ENCODE measurements at places on chromosomes 2 and 18.

GRCh38 chr18:45353530-45353929 is 261.7 kb upstream of the SLC14A2 start:
- no peak for DNase-seq

- DNase-seq: peak; percentile 28
These were observed 13.1 kb downstream of the XIRP2 start for GRCh38 chr2:166901336-166901735.

DNA sequence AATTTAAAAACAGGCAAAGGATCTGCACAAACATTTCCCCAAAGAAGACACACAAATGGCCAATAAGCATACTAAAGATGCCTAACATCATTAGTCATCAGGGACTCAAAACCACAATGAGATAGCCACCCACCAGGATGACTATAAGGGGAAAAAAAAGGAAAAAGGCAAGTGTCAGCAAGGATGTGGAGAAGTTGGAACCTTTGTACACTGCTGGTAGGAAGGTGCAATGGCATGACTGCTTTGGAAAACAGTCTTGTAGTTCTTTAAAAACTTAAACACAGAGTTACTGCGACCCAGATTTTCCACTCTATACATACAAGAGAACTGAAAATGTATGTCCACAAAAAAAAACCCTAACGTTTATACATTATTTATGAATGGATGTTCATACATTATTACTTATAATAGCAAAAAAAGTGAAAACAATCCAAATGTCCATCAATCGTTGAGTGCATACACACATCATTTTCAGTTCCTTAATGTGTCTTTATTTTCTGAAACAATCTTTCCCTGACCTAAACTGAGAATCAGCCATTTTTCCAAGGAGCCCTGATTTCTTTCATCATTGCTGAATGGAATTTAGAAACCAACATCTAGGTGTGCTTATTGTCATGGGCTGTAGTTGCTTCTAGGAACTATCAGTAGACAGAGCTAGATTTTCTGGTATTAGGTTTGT is 64.7 kb upstream of the TLK1 start:
- no peak for DNase-seq

- no peak for DNase-seq
These were observed 33.8 kb upstream of the HNRNPA3 start for GRCh38 chr2:177178797-177179196.

DNA sequence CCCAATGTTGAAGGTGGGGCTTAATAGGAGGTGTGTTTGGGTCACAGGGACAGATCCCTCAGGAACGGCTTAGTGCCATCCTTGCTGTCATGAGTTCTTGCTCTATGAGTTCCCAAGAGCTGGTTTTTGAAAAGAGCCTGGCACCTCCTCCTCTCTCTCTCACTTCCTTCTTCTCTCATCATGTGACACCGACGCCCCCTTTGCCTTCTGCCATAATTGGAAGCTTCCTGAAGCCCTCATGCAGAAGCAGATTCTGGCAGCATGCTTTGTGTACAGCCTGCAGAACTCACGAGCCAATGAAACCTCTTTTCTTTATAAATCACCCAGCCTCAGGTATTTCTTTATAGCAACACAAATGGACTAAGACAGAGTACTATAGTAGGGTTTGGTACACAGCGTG is 100.4 kb upstream of the SH3BP4 start:
- DNase-seq: no peak

GRCh38 chr18:63298400-63299365 is 20.9 kb downstream of the BCL2 start:
- no peak for DNase-seq

- no peak for DNase-seq
These were observed 8.8 kb downstream of the ATIC start for GRCh38 chr2:215320679-215321078.

DNA sequence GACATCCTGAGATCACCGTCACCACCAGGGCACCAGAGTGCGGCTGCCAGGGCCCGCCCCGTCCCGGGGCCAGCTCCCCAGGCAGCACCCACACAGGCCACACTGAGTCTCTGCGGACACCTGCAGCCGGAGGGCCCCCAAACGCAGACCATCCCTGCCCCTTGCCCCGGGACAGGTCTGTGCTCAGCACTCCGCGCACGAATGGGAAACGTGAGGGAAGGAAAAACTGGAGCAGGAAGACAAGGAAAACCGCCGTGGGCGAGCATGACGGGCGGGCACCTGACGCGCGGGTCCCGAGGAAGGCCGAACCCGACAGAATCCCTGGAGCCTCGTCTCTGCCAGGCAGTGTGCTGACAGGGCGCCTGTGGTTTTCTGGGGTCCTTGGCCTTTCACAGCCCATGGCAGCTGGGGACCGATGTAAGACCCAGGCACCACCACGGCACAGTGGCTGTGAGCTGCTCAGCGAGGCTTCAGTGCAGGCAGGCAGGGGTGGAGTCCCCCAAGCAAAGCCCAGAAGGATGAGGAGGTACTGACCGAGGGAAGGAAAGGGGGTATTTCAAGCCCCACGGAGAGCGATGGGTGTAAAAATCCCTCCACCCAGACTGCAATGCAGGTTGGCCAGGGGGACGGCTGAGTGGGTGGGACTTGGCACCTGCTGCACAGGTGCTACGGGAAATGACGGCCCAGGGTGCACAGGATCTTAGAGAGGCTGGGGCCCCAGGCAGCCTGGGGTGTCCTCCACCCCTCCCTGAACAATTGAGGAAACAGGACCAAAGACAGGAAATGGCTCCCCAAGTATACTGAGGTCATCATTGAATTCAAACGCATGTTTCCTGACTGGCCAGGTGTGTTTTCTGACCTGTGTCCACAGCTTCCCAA is 59.0 kb downstream of the PXDN start:
- no peak for DNase-seq

DNA sequence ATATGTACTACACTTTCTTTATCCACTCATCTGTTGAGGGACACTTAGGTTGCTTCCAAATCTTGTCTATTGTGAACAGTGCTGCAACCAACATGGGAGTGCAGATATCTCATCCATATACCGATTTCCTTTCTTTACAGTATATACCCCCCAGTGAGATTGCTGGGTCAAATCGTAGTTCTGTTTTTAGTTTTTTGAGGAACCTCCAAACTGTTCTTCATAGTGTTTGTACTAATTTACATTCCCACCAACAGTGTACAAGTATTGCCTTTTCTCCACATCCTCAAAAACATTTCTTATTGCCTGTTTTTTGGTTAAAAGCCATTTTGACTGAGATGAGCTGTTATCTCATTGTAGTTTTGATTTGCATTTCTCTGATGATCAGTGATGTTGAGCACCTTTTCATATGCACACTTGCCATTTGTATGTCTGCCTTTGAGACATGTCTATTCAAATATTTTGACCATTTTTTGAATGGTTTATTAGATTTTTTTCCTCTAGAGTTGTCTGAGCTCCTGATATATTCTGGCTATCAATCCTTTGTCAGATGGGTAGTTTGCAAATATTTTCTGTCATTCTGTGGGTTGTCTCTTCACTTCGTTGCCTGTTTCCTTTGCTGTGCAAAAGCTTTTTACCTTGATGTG is 12.2 kb downstream of the PLEK start:
- DNase-seq: no peak

DNA sequence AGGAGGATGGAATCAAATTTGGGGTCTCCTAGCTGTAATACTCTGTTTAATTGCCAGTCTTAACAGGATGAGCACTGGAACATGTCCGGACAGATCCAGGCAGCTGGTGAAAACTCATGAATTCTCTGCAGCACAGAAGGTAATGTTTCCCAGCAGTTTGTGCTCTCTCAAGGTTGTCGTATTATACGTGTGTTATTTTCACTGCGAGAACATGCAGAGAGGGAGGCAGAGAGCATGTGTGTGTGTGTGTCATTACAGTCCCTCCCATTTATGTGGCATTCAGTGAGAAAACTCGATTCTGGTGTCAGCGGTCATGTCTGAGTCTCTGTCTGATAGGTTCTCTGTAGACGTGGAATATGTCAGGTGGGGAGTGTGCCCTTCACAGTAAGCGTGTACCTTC is 150.2 kb upstream of the POU3F3 start:
- DNase-seq: no peak

- no peak for DNase-seq
These were observed 360.6 kb downstream of the RND3 start for GRCh38 chr2:150126839-150127238.

DNA sequence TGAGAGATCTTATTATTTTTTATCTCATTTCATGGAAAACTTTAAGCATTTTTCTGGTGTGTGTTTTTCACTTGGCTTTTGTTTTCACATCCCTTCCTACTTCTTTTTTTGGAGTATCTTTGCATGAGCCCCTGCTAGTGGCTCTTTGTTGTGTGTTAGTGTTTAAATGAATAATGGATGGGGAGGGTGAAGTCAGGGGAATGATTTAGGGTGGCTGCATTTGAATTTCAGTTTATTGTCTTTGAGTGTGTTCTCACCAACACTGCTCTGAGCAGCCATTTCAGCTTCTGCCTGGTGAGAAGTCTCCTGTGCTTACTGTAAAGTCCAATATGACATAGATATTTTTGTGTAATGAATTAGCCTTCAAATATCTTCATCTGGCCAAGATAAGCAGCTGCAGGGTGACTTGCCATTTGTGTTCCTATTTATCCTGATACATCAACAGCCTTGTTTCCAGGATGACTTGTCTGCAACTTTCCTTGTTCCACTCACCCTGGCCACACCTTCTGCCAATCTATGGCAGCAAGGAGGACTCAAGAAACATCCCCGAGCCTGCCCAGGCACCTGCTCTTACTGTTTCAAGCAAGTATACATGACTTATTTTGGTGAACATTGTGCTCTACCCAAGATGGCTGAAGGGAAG is 182.6 kb downstream of the PDE11A start:
- DNase-seq: no peak

DNA sequence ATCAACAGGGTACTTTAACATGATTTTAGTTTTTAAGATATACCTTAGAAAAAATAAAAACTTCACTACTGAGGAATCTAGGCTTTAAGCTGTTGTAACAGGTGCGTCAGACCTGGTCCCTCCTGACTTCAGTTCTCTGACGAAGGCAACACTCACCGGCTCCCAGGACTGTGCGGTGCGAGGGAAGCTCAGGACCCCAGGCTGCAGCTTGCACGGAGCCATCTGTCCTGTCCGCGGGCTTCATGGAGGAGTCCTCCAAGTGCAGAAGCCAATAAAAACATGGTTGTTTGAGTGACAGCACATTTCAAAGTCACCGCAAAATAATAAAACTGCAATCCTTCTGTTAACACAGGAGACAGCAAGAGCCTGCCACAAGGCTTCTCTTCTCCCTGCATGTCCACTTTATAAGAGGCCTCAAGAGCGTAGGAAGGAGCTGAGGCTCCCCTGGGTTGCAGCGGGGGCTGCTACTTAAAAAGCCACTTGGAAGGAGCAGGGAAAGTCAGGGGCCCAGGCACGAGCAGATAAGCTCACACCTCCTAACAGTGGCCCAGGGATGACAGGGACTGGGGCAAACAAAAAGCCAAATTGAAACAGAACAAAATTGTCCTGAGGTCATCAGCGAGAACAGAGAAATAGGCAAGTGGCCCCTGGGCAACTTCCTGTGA is 4.6 kb downstream of the HJURP start:
- DNase-seq: no peak

GRCh38 chr2:48991415-48992131 is 162.7 kb downstream of the FSHR start:
- DNase-seq: no peak

DNA sequence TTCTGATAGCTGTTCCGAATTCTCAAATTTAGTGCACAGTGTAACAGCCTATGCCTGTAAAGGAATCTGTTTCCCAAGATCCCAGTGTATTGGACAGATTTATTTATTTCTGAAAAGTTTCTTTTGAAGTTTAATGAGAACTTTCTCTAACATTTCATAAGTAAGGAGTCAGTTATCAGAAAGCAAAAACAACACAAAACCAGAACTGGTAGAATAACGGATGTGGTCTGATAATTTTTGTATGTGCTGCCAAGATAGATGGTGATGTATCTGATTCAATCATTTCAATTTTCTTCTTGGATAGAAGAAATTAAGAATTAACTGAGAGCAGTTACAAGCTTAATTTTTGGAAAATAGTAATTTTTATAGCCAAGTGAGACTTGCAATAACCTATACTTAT is 374.3 kb downstream of the SOCS6 start:
- DNase-seq: no peak

GRCh38 chr2:45391866-45392265 is 219.2 kb downstream of the SRBD1 start:
- no peak for DNase-seq

GRCh38 chr18:55588111-55588869 is at the start of gene TCF4:
Gene TCF4 (minus strand): TSS chr18:55588192. CDS start chr18:55587116, 1,076 bp downstream.
- DNase-seq: peak; percentile 87

DNA sequence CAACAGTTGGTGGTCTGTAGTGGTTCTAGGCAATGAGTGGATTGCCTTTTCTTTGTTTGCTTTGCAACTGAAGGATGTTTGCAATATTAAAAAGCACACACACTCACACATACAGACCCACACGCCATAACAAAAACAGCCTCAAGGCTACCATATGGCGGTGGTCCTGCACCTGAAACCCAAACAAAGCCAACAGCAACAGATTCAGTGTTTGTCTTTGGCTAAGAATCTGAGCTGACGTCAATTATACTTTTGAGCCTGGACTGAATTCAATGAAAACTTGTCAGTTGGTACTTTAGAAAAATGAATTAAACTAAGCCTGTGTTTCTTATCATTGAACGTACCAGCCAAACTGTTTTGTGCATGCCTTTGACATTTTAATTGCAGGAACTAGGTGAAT is 65.0 kb upstream of the NYAP2 start:
- DNase-seq: no peak

DNA sequence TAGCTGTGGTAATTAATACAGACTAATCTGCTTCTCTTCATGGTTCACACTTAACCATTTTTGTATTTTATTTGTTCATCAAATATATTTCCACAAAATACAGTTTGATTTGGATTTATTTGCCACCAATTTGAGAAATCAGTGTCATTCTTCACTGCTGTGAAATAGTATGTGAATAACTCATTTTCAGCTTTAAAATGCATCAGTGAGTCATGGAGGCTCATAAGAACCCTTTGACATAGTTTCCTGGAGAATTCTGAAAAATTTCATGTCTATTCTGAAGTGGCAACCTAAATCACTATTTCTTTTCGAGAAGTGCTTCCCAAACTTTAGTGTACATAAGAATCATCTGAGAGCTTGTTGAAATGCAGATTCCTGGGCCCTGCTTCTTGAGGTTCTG is 1026.7 kb upstream of the ACVR2A start:
- DNase-seq: no peak

DNA sequence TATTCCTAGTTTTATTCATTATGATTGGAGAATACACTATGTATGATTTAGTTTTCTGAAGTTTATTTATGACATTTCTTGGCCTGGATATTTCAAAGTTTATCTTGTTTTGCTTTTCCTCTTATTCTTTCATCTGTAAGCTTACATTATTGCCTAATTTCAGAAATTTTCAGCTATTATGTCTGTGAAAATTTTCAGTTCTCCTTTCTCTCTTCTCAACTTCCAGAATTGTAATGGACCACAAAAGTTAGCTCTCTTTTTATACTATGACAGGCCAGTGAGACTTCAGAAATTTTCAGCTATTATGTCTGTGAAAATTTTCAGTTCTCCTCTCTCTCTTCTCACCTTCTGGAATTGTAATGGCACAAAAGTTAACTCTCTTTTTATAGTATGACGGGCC is 97.2 kb upstream of the SCN7A start:
- DNase-seq: no peak
